ENCODE measurements at places on chromosomes 16 and 17.

DNA sequence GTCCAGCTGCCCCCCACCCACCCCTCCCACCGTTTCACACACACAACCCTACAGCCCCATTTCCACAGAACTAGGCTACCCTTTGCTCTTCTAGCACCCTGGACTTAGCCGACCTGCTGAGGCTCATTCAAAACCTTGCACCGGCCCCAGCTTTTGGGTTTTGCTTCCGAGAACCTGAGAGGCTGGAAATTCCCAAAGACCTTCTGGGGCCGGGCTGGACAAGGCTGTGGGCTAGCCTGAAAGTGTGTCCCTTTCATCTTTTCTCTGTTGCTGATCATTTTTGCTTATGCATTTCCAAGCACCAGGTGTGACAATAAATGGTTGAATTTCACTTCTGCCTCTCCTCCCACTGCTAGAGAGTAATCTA lies 139.0 kb downstream of the DNAH9 start:
- DNase-seq: no peak

- no peak for DNase-seq
Observed at GRCh38 chr17:13273806-13274205, 256.0 kb upstream of the ELAC2 start.

DNA sequence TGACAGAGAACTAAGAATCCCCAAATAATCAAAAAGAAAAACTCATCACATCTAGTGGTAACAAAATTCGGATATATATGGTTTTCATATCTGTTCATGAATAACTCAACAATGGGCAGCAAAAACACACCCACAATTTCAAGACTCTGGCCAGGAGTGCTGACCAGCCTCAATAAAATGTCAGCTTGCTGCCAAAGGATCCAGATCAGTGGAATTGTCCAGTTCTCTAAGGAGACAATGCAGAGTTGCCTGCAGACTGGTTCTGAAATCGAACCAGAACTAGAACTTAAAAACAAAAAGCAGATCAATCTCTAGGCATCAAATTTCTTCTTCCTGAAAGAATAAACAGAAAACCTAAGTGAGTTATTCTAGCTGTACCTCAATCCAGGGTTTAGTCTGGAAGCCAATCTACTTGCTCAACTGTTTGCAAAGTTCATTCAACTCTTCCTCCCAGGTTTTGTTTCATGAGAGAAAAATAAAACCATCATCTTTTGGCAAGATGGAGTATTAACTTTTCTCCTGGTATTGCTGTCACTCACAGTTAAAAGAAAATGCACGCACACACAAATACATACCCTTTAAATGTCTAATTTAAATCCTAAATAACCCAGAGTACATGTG lies 61.0 kb downstream of the CFDP1 start:
- DNase-seq: peak; percentile 62

- DNase-seq: no peak
Observed at GRCh38 chr17:15036238-15036637, 228.9 kb downstream of the PMP22 start.

- DNase-seq: no peak
Observed at GRCh38 chr17:41315814-41316445, 420 bp upstream of the KRTAP17-1 start.

GRCh38 chr17:39719563-39720355 lies 10.6 kb downstream of the MIEN1 start:
- DNase-seq: no peak

DNA sequence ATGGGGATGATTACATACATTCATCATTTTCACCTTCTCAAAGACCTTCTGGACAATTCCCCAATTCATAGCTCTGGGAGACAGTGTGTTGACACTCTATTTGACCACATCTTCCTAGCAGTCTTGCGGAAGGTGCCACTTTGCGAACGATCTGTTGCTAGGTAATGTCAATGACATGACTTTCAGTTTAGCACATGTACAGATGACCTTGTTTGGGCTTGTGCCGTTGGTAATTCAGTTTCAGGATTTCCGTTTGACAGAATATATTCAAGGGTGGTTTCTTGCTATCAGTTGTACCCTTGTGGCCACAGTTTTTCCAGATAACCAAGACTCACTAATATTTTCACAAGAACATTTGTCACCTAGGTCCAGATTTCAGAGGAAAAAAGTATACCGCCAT lies 478.2 kb downstream of the WWOX start:
- no peak for DNase-seq
